Stimulated activated CD8-positive, alpha-beta memory T cell treated with anti-CD3 and anti-CD28 coated beads, Interleukin-15, amount 100 ng/mL, for 4 hours (primary cell): ENCODE measurements at places on chromosomes 12 and 14.

DNA sequence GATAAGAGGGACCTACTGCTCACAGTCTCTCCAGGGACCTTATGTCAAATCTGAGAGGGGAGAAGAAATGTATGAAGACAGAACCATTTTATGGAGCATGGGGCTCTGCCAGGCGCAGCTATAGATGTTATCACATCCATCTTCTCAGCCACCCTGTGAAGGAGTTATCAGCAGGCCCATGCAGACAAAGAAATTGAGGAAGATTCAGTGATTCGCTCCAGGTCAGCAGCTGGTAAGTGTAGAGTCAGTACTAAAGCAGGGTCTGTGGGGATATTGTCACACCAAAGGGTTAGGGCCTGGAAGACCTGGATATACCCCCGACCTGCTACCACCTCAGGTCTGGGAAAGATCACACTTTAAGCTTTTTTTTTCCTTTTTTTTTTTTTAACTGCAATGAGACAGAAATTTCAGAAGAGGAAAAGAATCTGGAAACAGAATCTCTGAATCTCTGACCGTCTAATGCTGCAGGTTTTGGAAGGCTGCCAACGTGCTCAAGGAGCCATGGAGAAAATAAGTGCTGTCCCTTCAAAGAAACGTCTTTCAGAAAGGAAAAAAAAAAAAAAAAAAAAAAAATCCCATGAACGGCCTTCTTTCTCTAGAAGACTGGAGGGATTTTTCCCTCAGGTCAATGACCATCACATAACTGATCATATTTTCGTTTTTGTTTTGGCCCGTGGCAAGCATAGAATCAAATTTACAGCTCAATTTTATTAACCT, 73.3 kb upstream of the PLEKHG7 start:
- DNase-seq = no peak

- DNase-seq = no peak
These were observed 4.3 kb upstream of the APPL2 start for GRCh38 chr12:105240228-105240627.

DNA sequence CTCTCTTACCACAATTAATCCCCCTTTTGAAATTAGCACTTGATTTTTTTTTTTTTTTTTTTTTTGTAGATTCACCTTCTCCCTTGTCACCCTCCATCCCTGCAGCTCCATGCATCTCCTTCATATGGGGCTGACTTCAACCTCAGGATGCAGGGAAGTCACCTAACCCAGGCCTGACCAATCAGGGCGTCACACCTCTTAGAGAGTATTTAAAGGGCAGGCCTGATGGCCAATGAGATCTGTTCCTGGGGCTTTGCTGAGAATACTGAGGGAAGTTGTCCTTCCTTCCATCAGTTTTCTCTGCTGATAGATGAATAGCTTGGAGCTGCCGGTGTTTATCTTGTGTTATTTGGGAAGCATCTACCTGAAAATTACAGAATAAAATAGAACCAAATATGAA, 1104.7 kb upstream of the TMEM132C start:
- no peak for DNase-seq

GRCh38 chr12:121444842-121445202, 44.9 kb downstream of the RNF34 start:
- no peak for DNase-seq

GRCh38 chr14:106309423-106309822, 783.0 kb downstream of the TMEM121 start:
- no peak for DNase-seq

DNA sequence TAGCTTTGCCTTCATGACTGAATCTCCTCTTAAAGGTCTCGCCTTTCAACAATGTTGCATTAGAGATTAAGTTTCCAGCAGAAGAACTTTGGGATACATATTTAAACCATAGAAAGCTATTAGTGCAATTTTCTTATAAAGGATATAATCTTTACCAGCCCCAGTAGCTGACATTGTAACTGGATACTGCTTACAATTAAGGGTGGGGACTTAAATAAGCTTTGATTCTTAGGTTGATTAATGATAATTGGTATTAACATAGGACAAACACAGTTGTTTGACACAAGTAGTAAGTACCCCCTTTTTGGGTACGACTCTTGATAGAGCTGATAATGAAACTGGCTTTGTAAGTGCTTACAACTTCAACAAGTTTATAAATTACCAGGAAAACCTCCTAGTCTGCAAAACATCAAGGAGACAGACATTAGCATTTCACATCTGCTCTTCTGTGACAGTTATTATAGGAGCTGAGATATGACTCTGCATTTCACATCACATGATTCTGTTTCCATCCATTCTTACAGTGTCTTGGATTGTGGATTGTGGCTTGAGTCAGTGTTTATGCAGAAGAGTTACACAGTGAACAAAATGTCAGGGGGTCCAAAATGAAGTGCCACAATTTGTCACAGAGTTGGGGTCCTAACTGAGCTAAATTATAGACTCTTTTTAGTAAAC, 249.1 kb upstream of the E2F7 start:
- DNase-seq = no peak

DNA sequence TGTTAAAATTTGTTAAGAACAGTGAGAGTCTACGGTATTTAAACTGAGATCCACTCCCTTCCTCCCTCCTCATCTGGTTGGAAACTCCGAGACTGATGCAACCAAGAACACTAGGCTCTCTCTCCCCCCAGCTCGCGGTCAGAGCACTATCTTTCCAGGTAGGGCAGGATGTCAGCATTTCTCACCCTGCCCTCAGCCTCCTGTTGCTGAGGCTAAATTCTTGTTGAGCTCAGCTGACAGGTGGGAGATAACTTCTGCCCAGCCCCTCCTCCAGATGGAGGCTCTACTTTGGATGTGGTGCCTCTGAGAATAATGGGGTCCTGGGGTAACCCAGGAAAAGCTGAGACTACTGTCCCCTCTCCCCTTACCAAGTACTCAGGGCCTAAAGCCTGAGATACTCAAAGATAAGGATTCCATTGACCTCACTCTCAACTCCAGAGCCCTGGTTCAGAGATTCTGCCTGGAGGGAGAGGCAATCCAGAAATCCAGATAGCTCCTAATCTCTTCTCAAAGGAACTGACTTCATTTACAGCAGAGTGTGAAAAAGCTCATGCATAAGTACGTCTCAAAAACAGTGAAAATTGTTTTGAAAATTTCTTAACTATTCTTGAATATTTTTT, 110.1 kb downstream of the EML5 start:
- DNase-seq = no peak

DNA sequence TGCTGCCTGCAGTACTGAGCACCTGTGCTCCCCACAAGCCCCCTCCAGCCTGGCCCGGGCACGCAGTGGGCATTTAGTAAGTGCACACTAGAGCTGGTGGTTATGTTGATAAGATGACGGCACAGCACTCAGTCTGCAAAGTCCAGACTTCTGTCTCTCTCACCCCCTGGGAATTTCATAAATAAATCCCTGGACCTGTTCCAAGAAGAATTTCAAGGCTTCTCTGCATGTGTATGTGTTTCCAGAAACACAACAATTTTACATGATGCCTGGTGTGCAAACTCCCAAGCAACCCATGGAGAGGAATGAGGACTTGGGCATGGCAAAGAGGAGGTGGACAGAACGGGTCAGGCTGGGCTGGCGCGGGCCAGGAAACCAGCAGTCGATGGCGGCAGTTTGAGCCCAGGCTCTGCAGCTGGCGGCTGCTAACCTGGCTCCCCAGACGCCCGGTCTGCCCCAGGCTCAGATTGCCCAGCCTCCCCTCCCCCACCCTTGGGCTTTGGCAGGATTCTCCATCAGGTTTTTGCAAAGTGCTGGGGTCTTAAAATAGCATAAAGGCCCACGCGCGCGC, 10.4 kb upstream of the ACVR1B start:
- DNase-seq = no peak

- DNase-seq = no peak
These were observed 354.9 kb downstream of the TMEM121 start for GRCh38 chr14:105881021-105881930.
